ENCODE measurements at places on chromosomes 12 and 14. TPM values are rescaled to one million over a fixed set of nuclear protein-coding genes. Genes with fewer than 3 reads are reported as not detected.

- DNase-seq = no peak
Observed at GRCh38 chr14:37247791-37248461, 50.2 kb downstream of the MIPOL1 start.

GRCh38 chr12:132056951-132057350 lies 87.2 kb downstream of the DDX51 start:
- no peak for DNase-seq

DNA sequence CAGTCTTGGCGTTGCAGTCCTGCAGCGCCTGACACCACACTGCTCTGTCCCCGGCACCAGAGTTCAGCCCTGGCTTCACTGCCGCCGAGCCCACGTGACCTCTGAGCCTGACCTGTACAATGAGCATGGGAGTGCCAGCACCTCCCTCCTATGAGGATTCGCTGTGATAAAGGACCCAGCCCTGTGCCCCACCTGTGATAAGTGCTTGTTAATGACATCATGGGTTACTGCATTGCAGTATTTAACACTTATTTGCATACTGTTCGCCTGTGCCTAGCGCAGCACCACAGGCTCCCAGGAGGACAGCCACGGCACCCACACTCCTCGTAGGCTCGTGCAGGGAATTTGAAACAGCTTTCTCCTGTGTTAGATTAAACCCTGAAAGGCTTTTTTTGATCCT lies 118.2 kb upstream of the GSC start:
- no peak for DNase-seq

DNA sequence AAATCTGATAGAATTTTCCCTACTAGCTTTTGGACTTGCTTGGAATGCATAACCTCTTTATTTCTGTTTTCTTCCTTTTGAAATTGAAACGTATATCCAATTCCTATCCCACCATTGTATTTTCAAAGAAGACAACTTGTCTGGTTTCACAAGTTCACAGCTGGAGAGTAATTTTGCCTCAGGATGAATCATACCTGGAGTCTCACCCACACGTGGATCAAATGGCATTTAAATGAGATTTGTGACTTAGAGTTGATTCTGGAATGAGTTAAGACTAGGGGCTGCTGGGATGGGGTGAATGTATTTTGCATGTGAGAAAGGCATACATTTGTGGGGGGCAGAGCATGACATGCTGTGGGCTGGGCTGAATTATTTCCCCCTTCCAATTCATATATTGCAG lies 516.5 kb upstream of the MGAT4C start:
- no peak for DNase-seq

FGD6 gene
- 11.9 TPM for total RNA-seq

LRRC10 gene
- not detected for total RNA-seq

GRCh38 chr12:28963554-28963953 lies 185.5 kb upstream of the FAR2 start:
- peak; percentile 36 for DNase-seq

AMIGO2 gene
- 8.0 TPM for total RNA-seq

DNA sequence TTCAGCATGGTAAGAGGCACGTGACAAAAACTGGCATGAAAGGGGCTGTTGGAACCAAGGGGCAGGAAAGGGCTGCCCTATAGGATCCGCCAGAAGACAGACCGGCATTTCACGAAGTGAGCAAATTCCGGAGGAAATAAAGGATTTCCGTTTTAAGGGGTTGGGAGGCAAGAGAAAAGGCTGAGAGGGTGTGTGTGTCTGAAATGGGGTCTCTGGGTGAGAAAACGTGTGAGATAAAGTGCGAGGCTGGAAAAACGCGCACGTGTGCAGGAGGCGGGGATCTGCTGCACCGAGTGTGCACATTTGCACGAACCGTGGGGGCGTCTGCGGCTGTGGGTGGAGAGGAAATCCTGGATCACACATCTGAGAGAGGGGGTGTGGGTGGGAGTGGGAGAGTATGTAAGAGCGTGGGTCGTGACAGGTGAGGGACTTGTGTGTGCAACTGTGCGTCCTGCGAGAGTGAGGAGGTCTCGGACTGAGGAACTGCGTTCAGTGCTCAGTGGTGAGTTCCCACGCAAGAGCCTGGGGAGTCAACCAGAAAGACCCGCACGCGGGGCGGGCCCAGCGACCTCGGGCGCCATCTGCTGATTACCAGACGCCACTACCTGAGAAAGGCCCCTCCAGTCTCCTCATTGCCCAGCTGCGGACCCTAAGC lies 37.0 kb upstream of the P2RX7 start:
- peak; percentile 99 for DNase-seq

GRCh38 chr12:48004053-48004941 lies at the start of gene COL2A1:
COL2A1 (minus strand) TSS chr12:48004476; CDS start chr12:48004321, 155 bp downstream.
- DNase-seq = peak; percentile 90

GRCh38 chr14:49058511-49058910 lies 527.7 kb downstream of the RPS29 start:
- no peak for DNase-seq

DNA sequence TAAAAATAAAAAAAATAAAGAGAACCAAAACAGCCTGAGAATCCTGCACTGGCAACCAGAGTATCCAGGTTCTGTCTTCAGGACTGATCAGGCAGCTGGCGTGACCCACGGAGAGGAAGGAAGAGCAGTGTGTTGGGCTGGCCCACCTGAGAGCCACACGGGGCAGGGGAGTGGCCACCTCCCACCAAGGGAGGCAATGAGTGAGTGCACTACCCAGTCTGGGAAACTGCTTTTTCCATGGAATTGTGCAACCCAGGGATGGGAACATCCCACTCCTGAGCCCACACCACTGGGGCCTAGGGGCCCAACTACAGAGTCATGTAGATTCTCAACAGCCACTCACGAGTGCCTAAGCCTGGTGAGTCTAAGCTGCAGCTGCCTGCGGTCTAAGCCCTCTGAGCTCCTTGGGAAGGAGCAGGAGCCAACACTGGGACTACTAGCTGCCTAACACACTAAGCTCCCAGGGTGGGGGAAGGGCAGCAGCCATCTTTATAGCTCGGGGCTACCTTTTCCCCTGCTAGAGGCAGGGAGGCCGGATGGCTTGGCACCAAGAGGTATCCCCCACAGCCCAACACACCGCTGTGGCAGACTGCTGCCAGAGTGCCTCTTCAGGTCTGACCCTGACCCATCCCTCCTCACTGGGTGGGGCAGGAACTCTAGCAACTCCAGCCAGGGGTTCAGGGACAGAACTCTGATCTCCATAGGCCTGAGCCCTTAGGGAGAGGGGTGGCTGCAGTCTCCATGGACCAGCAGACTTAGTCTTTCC lies 610.9 kb downstream of the RERGL start:
- DNase-seq = no peak

- no peak for DNase-seq
Observed at GRCh38 chr12:79454338-79454843, 236.4 kb downstream of the PAWR start.

GRCh38 chr14:50805396-50805795 lies 25.6 kb downstream of the NIN start:
- no peak for DNase-seq

ADAM21 gene
- not detected for total RNA-seq

LTBP2 gene
- total RNA-seq = 493 TPM

DNA sequence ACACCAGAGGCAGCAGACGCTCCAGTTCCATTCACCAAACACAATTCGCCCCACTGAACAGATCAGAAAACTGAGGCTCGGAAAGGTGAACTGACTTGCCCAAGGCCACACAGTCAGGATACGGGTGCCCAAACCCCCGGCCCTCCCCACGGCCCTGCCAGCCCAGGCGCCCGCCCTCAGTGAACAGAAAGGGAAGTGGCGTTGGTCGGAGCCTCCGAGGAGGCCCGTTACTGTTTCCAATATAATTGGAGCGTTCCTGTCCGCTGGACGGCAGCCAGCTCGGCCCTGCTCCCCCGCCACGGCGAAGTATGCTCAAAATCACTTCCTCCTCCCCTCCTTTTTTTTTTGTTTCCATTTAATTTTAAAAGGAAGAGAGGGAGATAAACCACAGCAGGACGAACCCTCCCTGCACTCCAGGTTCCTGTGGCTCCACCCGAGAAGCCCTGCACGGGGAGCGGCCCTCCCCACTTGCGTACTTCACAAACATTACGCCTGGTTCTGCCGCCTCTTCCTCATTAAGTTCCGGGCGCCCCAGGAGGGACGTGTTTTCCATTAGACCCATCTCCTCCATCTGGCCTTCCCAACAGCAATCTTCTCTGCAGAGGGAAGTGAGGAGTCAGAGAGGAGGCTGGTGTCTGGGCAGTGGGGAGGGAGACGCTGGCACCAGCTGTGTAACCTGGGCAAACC lies 61.1 kb downstream of the NCOR2 start:
- DNase-seq = no peak

DNA sequence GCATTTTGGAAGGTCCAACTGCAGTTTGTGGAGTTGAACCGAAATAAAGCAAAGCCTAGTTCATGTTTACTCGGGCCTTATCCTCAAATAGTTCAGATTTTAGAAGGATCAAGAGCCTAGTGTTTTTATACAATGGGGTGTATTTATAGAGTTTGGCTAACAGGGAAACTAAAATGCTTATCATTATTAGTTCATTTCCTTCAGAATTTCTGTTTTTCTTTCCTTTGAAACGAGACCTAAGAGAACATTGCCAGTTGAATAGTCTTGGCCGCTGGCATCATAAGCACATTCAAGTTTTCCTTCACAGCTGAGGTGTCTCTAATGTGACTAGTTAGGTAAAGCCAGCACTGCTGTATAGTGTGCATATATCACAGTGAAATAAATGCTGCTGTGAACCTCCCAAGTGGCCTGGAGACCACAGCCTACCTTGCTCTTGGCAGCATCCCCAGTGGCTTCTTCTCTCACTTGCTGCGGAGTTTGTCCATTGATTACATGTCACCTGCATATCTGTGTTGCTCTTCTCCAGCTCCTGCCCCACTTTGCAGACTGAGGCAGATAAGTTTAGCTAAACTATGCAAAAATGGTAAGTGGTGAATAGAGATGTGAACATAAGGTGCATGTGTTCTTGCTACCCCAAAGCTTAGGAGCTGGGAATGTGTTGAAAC lies 88.8 kb downstream of the ANO6 start:
- DNase-seq = peak; percentile 42

DNA sequence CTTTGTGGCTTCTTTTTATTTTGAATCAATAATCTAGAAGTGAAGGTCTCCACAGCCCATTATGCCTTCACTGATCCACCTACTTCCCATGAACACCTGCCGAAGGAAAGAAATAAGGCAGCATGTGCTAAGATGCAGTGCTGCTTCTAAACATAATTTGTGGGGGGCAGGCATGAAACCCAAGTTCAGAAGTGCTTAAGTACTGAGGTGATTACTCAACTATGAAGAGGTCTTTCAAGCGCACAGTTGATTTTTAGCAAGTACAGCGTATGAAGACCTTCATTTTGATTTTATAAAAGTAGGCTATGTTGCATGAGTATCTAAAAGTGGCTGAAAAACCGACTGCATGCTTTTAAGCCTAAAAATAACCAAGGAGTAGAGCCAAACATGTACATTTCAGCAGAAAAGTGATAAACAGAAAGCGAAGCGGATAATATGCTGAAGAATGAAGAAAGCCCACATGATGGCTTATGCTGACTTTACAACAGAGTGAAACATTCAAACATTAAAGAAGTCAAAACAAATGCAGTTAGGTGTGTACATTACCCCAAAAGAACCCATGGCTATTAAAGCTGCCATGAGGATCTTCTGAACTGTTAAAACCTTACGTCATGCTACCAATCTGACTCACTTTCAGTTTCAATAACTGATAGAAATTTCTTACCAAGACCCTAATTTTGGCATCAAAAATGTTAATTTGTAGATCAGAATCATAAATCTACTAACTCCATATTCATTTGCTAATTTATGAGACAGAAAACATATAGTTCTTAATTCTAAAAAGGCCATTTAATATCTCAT lies 29.3 kb downstream of the KICS2 start:
- DNase-seq = no peak

GRCh38 chr14:59278111-59278510 lies 89.6 kb downstream of the DAAM1 start:
- DNase-seq = no peak

STAT2 gene
- 567 TPM for total RNA-seq

GRCh38 chr12:121376754-121377697 lies 22.9 kb upstream of the RNF34 start:
- DNase-seq = no peak

TSPAN11 gene
- 10.0 TPM for total RNA-seq

- no peak for DNase-seq
Observed at GRCh38 chr14:68297876-68298468, 478.4 kb downstream of the RAD51B start.

GRCh38 chr14:104898870-104899510 lies 25.7 kb upstream of the PLD4 start:
- DNase-seq = peak; percentile 44

DNA sequence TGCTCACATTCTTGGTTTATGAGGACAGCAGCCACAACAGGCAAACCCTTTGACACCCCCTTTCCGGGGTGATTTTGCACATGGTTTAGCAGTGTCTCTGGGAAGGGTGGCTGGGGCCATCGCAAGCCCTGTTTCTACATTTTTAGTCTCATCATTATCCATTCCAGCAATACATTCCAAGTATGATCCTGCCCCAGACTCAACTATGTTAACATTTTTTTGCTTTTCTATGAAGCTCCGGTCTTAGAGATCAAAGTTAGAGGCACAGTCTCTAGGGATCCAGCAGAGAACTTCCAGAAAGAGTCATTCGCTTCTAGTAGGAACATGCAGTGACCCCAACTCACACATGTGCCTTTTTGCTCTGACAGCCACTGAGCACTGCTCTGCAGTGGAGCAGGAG lies 130.9 kb downstream of the TBX5 start:
- DNase-seq = no peak

PPP4R4 gene
- total RNA-seq = 0.29 TPM

DCP1B gene
- total RNA-seq = 15.3 TPM

- DNase-seq = no peak
Observed at GRCh38 chr14:90514015-90514398, 117.2 kb downstream of the CALM1 start.

Measured in osteoblast (primary cell).